ENCODE measurements at places on chromosomes 1 and 21.

DNA sequence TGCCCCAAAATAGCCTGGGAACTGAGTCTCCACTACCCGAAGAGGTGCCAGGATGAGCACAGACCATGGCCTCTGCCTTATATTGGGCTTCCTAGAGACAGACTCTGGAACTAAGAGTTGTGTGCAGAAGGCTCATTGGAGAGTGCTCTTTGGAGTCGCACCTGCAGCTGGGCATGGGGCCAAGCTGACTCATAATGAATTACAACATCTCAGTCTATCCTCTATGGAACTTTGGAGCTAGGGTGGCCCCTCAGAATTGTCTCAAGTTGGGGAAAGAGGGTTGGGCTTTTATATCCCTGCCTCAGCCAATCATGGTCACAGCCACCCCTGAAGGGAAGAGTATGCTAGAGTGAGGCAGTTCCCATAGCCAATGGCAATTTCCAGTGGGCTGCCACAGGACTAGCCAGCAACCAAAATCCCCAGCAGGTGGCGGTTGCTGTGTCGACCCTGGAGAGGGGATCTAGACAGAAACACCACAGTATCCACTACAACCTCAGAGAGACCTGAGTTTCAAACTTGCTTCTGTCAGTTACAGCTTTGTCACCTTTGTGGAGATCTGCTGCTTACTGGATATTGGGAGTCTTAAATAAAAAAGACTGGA, 93.8 kb downstream of the DMRTA2 start:
- peak; percentile 5 for DNase-seq

DNA sequence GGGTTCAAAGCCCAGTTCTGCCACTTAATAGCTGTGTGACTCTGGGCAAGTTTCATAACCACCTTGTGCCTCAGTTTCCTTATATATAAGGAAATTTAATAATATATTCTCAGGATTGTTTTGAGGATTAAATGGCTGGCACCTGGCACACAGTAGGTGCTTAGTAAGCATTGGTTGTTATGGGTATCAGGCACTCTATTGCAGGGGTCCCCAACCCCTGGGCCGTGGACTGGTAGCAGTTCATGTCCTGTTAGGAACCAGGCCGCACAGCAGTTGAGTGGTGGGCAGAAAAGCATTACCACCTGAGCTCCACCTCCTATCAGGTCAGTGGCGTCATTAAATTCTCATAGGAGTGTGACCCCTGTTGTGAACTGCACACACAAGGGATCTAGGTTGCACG, 18.5 kb downstream of the PARS2 start:
- no peak for DNase-seq

DNA sequence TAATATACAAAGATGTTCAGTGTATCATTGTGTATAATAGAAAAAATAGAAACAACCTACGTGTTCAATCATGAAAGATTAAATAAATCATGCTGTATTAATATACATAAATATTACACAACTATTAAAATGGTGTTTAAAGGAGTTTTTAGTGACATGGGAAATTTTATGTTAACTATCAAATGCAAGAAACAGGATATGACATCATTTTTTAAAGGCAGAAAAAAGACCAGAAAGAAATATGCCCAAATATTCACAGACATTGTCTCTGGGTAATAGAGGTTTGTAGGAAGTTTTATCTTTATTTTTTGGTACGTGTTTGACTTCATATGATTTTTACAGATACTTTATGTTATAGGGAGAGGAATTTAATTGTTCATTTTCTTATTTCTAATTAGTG, 34.0 kb downstream of the NPHS2 start:
- DNase-seq: no peak

GRCh38 chr1:79037085-79037484, 30.6 kb upstream of the ADGRL4 start:
- no peak for DNase-seq

GRCh38 chr1:181676269-181676668, 193.0 kb downstream of the CACNA1E start:
- peak; percentile 45 for DNase-seq

Measured in fibroblast of mammary gland (primary cell).